ENCODE measurements at places on chromosomes 12 and 14. TPM values are rescaled to one million over a fixed set of nuclear protein-coding genes. Genes with fewer than 3 reads are reported as not detected.

Gene RAPGEF3
- total RNA-seq, result 54.8 TPM

Gene LMNTD1
- total RNA-seq, result not detected

Gene LRCOL1
- not detected for total RNA-seq

Gene CCDC177
- not detected for total RNA-seq

Gene BCL2L14
- 13.5 TPM for total RNA-seq

- no peak for DNase-seq
Observed at GRCh38 chr14:56092763-56093162, 25.4 kb upstream of the PELI2 start.

DNA sequence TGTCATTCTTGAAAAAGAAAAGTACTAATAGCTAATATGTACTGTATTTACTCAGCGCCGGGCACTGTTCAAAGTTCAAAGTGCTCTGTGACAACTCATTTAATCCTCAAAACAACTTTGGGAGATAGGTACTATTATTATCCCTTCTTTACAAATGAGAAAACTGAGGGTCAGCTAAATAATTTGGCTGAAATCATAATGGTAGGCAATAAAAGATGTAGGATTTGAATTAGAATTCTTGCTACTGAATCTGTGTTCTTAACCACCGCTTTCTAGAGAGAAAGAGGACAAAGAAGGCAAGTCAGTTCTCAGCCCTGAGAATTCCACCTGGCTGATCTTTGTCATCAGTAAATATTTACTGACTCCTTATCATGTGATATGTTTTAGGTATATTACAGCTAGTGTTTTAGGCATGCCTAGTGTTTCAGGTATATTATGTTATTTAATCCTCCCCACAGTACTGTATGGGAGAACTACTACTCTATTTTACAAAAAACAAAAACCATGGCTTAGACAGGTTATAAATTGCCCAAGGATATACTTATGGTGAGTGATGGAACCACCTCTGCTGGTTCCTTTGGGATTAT lies 205.7 kb upstream of the GZMB start:
- DNase-seq, result no peak

DNA sequence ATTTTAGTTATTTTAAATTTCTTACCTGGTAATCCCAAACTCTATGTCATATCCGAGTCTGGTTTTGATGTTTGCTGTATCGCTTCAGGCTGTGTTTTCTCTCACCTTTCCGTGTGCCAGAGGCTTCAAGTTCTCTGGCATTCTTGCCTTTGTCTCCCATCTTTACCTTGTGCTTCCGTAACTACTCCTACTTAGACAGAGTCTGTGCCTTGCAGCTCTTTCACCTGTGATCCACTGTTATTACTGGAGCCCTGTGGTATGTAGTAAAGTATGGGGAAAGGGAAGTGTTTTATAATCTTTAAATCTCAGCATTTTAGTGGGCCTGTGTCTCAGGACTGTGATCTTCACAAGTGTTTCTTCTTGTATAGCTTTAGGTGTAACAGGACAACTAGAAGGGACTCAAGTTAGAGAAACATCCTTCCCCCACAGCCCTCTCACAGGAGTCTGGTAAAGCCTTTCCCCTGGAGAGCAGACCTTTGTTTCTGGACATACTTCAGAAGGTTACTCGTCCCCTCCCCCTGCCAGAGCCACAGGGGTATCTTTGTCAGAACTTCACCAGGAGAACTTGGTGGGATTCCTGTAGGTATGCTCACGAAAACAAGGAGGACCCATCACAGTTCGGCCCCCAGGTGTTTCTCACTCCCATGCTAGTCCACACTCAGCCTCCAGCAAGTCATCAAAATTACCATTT lies 11.1 kb downstream of the IFNG start:
- DNase-seq, result no peak

- no peak for DNase-seq
Observed at GRCh38 chr12:20555771-20556170, 139.4 kb upstream of the SLCO1C1 start.

DNA sequence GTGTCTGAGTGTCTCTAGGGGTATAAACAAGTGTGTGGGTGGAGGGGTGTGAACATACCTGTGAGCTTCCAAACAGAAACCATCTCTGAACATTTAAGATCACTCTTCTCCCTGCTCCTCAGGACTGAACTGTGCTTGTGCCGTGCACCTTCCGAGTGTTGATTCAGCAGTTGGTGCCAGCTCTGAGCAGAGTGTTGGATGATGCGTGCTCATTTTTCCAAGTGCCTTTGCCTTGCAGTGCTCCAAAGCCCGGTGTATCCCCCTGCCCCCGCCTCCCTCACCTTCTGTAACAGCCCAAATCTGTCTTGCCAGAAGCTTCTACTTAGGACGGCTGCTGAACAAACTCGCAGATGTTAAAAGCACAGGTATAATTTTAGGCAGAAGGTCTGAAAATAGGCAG lies 4.4 kb downstream of the WSCD2 start:
- no peak for DNase-seq

- DNase-seq, result no peak
Observed at GRCh38 chr14:69137843-69138535, 14.9 kb downstream of the DCAF5 start.

GRCh38 chr14:101472518-101472849 lies 88.8 kb upstream of the DIO3 start:
- no peak for DNase-seq

Data from mucosa of gallbladder (tissue), 1 donor.